ENCODE measurements at places on chromosomes 1 and 21.
A peak's percentile ranks its signal among the peaks of the same experiment; 100 is the strongest.

GRCh38 chr1:11977625-11978024 is 2.6 kb upstream of the MFN2 start:
- DNase-seq, result no peak

GRCh38 chr1:36876990-36877389 is 157.3 kb downstream of the GRIK3 start:
- no peak for DNase-seq

DNA sequence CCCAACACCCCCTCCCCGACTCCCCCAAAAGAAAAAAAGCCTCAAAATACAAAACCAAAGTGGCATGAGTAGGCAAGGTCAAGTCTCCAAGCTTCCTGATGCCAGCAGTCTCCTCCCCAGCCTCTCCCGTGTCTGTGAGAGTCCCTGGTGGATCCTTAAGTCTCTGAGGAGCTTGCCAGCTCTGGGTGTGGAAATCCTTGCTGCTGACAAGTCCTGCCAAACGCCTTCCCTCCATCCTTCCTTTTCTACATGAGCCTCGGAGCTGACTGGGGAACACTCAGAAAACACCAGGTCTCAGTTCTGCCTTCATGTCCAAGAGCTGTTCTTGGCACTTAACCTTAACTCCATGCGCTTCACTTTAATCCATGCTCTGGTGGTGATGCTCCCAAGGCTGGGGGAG is 3.7 kb upstream of the ETV3L start:
- DNase-seq, result peak; percentile 30

- DNase-seq, result no peak
These were observed 65.9 kb downstream of the DNTTIP2 start for GRCh38 chr1:93813076-93813475.

DNA sequence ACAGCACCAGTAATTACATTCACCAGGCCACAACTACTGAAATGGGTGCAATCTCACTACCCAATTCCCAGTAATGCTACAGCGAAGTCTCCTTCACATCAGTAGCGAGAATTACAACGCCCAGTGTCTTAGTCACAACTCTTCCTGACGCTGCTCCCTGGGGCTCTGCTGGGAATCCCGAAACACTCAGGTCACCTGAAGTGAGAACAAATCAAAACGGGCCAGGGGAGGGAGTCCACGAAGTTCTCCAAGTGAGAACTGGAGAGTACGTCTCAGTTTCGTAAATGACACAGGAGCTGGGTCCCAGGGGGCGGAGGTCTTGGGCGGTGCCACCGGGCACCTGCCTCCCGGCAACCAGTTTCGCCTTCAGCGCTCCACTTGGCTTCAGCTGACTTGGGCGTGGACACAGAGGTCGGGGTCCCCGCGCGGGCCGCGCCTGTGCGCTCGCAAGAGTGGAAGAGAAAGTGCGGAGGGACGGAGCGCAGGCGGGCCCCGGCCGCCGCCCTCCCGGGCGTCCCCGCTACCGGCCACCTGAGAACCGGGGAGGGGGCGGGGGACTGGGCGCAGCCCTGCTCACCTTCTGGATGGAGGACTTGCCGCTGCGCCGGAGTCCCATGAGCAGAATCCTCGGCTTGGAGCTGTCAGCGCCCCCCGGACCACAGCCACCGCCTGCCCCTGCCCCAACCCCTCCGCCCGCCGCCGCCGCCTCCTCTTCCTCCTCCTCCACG is 575 bp downstream of the RRAGC start:
- DNase-seq, result peak; percentile 22

- DNase-seq, result no peak
These were observed 789.7 kb upstream of the PRMT6 start for GRCh38 chr1:106266786-106267185.

- DNase-seq, result no peak
These were observed 4.5 kb downstream of the RAB7B start for GRCh38 chr1:205998457-205999241.

GRCh38 chr1:201360486-201360885 is 17.0 kb downstream of the TNNT2 start:
- DNase-seq, result no peak

All from CD14-positive monocyte (primary cell).